ENCODE measurements at places on chromosomes 6 and 20.
A peak's percentile ranks its signal among the peaks of the same experiment; 100 is the strongest.

DNA sequence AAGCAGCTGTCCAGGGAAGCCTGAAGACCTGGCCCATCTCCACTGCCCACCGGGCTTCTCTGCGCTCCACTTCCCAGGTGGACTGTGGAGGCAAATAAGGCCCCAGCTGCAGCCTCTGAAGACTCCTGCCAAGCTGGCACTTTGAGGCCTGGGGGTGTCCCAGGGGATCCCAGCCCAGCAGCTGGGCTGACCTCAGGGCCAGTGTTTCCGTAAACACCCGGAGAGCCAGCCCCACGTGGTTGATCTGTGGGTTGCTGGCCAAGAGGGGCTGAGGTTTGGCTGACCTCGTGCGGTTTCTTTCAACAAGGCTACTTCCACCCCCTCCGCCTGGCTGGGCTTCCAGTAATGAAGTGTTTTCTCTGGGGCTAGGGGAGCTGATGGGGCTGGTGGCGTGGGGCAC, 12.4 kb upstream of the CCN5 start:
- DNase-seq = no peak

DNA sequence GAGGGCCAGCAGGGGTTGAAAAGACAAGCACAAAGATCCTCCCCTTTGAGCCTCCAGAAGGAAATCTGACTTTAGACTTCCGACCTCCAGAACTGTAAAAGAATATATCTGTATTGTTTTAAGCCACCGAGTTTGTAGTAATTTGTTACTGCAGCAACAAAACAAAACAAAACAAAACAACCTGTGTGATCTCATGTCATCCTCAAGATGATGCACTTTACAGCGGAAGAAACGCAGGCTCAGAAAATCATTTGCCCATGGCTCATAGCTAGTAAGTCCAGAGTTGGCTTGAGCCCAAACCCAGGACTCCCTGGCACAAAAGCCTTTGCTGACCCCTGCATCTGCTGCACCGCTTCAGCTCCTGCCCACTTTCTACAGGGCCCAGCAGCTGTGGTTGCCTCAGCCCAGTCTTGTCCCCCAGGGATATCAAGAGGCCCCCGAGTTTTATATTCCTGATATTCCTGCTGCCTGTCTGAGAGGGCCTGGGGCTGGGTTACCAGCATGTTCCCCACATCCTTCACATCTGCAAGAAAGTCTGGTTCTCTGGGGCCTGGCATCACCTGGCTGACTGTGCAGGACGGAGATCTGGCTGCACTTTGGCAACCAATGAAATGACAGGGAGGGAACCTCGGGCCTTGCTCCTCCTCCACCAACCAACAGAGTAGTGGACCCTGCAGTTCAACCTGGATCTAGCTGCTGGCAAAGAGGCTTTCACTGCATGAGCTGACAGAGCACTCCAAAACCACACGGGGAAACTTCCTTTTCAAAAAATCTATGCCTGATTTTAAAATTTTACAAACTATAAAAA, 56.9 kb downstream of the JPH2 start:
- no peak for DNase-seq

GRCh38 chr20:38298768-38299288, 5.1 kb upstream of the BPI start:
- DNase-seq = no peak

DNA sequence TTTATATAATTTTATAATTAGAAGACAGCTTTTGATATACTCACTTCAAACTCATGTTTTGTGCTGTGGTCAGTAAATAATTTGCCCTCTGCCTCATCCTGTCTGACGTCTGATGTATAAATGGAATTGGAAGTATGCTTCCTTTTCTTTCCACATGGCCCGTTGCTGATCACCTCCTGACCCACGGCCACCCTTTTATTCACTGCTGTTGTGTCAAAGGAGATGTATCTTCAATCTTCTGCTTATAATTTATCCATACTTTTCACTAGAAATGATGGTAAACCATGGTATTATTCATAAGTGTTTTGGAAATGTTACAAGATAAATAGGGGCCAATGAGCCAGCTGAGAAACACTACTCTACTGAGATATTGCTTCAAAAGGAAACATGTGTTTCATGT, 841.8 kb downstream of the PHF3 start:
- DNase-seq = no peak

- no peak for DNase-seq
Observed at GRCh38 chr6:134278000-134278399, 39.9 kb downstream of the SGK1 start.

- DNase-seq = peak; percentile 2
Observed at GRCh38 chr6:22980446-22980845, 411.1 kb downstream of the HDGFL1 start.

DNA sequence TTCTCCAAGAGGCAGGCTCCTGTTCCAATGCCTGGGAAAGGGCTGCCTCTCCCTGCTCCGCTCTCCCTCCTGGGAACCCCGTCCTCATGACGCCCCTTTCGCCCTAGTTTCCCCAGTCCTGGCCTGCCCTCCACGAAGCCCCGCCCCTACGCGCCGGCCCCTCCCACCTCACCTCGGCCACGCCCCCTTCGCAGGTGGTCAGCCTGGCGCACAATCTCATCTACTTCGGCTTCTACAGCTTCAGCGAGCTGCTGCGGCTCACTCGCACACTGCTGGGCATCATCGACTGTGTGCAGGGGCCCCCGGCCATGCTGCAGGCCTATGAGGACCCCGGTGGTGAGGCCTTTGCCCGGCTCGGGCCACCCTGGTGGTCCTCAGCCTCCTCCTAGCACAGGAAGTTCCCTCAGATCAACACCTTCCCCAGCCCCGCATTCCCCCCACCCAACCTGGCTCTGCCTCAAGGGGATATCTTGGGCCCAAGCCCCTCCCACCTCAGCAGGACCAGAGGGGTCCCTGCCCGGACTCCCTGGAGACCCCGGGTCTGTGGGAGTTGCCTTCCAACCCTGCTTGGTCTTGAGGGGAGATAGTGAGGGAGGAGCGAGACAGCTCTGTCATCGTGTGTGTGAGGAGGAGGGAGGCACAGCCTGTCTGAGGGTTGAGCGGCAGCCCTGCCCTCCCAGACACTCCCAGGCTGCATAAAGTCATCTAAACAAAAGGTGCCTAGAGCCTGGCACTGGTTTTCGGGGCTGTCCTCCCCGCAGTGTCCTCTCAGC, 40.3 kb downstream of the UQCC2 start:
- DNase-seq = no peak

- DNase-seq = no peak
Observed at GRCh38 chr6:79425589-79426311, 111.5 kb downstream of the LCA5 start.

GRCh38 chr6:108689272-108690161, 128.8 kb downstream of the FOXO3 start:
- peak; percentile 71 for DNase-seq

DNA sequence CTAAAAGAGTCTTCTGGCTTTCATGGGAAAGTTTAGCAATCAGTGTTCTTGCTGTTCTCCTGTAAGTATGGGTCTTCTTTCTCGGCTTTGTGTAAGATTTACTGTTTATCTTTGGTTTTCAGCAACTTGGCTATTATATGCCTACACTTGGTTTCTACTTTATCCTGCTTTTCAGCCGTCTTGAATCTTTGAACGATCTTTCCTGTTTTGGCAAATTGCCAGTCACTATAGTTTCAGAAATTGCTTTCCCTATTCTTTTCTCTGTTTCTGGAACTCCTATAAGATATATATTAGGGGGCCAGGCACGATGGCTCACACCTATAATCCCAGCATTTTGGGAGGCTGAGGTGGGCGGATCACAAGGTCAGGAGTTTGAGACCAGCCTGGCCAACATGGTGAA, 14.6 kb upstream of the SRPK1 start:
- DNase-seq = no peak

DNA sequence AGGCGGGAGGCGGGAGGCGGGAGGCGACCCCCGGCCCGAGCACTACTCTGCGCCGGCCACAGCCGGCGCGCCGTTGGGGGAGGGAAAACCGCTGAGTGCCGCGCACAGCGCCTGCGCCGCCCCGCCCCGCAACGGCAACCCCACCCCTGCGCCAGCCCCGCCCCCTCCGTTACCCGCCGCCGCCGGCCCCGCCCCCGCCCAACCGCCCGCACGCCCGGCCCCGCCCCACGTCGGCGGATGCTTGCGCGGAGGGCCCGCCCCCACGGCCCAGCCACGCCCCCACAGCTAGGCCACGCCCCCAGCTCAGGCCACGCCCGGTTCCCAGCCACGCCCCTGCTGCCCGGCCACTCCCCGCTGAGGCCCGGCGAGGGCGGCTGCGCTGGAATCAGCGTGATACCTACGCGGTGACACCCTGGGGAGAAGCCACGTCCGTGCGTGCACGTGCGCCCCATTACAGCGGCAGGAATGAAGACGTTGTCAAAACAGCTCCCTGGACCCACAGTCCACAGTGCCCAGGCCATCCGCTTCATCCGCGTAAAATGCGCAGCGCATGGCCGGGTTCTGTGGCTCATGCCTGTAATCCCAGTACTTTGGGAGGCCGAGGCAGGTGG, at the start of gene TCFL5:
TSS of gene TCFL5 (minus strand) at position 97 of the 611 bp plus-strand sequence. CDS start 152 bp downstream, outside the sequence.
- DNase-seq = peak; percentile 83

- no peak for DNase-seq
Observed at GRCh38 chr6:140957386-140957785, 1175.3 kb upstream of the GJE1 start.

GRCh38 chr20:11987526-11987925, 69.8 kb downstream of the BTBD3 start:
- no peak for DNase-seq

DNA sequence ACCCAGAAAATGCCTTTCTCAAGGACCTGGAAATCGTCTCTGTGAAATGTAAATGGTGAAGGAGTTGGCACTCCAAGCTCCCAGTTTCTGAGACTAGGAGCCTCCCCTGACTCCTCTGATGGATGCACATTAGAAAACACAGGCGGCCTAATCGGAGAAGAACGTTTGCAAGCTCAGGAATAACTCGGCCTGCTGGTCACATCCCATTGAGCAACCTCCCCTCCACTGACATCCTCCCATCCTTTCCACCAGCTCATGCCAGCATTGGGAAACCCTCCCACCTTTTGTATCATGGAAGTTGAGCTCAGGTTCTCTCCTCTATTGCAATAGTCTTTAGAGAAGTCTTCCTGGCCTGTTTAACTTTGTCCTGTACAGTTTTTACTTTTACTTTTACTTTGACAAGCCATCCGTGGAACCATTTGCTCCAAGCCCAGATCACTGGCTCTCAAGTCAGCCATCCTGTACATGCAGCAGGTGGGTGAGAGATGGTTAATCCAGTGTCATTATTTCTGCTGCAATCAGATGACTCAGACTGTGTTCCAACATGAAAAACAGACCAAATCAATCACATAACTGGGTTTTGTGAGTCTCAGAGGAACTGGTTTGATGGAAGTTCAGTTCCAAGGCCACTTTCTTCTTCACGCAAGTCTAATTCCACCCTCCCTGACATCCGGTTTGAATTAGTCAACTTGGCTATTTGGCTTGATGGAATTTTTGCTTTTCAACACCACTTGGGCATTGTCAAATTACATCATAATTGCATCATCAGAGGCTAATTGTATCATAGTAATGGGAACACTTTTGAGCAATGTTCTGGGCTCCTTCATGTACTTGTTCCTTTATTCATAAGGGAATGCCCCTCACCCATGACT, 619.4 kb upstream of the CDH4 start:
- no peak for DNase-seq

DNA sequence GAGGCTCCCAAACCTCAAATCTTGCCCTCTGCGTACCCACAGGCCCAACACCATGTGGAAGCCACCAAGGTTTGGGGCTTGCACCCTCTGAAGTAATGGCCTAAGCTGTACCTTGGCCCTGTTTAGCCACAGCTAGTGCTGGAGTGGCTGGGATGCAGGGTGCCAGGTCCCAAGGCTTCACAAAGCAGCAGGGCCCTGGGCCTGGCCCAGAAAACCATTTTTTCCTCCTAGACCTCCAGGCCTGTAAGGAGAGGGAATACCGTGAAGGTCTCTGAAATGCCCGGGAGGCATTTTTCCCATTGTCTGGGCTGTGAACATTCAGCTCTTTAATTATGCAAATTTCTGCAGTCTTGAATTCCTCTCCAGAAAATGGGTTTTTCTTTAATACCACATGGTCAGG, 223.7 kb upstream of the CCN2 start:
- DNase-seq = no peak

DNA sequence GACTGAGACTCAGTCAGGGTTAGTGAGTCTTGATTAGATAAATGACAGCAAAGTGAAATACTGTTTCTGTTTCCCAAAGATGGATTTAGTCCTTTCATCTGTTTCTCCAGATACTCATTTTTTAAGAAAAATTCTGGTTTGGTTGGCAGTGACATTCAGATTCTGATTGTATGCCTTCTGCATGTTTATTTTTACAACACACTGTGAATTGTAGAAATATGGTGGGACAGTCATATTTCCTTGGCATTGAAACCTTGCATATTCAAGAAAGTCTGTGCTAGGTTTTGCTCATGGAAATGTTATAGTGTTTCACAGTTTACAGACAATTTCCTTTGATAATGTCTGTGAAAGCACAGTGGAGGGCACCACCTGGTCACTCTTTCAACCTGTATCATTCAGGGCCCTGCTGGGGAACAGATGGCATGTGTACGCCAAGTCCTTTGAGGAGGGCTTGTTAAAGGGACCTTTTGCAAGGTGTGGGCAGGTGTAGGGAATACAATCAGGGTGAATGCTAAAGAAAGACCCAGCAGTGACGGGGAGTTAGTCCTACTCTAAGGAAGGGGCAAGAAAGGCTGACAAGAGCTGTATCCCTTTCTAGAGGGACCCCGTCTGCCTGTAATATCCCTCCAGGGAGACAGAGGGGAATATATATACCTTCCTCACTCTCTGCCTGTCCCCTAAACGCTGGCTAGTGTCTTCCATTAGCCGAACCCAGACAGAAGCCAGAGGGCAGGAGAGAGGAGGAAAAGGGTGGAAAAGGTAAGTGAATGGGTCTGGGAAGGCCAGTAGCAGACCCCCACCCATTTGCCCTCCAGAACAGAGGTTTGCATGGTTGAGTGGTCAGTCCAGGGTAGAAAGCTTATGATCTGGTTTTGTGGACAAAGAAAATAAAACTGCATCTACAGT, 10.2 kb downstream of the PLCB4 start:
- no peak for DNase-seq

GRCh38 chr6:34289137-34289536, 40.3 kb upstream of the SMIM29 start:
- DNase-seq = no peak

- no peak for DNase-seq
Observed at GRCh38 chr6:26172608-26172968, 85.4 kb downstream of the HFE start.

DNA sequence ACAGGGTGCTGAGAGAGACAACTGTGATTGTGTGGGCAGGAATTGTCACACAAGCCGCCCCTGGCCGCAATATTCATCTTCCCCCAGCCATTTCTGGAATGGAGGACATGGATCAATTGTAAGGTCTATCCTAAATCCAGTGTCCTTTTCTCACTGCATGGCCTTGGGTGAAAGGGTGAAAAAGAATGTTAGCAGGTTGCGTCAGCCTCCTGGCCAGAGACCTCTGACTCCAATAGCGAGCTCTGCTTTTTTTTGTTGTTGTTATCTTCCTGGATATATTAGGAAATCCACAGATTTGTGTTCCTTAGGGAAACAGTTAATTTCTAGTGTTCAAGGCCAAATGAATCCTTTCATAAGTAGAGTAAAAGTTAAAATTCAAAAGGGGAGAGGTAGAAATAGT, 47.1 kb upstream of the CD83 start:
- DNase-seq = no peak

GRCh38 chr6:166744223-166745134, 117.4 kb upstream of the RPS6KA2 start:
- no peak for DNase-seq

All from H54 (cell line).